Right cardiac atrium (tissue), 5 donors: ENCODE measurements at places on chromosomes 7 and 10. TPM values are rescaled to one million over a fixed set of nuclear protein-coding genes. Genes with fewer than 3 reads are reported as not detected.

DNA sequence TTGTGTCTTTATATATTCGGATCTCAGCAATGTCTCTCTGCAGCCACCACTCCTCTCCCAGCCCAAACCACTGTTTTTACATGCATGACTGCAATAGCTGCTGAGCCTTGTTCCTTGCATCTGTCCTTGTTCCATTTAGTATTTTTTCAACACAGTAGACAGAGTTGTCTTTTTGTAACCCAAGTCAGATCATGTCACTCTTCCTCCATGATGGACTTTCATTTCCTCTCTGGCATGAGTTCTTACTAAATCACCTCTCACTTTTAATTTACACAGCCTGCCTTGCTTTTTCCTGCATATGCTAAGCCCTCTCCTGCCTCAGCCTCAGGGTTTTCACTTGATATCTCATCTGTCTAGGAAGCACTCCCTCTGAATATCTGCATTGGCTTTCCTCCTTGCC, 353.2 kb downstream of the HGF start:
- no peak for DNase-seq

- DNase-seq, result peak; percentile 56
Observed at GRCh38 chr7:74013539-74014272, 14.3 kb upstream of the ELN start.

DNA sequence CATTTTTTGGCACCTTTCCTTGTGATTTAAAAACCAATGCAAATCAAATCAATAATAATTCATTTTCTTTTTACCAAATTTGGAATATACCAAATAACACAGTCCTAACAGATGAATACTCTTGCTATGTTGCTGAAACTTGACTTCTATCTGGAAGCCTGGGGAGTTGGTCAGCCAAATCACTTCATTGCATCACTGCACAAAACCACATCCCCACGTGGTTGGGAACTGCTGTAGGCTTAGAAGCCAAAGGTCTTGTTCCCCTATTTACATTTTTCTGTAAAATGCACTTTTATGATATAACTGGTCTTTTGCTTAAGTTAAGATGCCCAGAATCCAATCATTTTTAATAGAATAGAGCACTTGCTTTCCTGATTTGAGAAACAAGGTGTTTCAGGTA, 15.2 kb downstream of the GPR85 start:
- no peak for DNase-seq

DNA sequence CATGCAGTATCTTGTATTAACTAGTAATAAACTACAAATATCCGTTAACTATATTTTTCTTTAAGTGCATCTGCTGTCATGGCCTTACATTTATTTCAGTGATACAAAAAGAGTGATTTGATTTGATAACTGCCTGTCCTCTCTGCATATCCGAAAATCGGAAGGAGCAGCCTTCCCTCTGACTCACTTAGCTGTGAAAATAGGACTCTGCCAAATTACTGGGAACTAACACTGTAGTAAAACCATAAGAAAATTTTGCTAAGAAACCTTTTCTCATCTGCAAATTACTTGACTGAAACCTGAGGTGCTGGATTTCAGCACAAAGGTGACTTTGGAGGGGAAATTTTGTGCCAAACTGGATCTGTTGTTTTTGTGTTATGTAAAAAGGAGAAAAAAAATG, 176.6 kb upstream of the MKLN1 start:
- DNase-seq, result no peak

- DNase-seq, result peak; percentile 77
Observed at GRCh38 chr10:132575320-132576201, 38.0 kb downstream of the INPP5A start.

- DNase-seq, result no peak
Observed at GRCh38 chr7:81788246-81788645, 18.4 kb upstream of the HGF start.

DNA sequence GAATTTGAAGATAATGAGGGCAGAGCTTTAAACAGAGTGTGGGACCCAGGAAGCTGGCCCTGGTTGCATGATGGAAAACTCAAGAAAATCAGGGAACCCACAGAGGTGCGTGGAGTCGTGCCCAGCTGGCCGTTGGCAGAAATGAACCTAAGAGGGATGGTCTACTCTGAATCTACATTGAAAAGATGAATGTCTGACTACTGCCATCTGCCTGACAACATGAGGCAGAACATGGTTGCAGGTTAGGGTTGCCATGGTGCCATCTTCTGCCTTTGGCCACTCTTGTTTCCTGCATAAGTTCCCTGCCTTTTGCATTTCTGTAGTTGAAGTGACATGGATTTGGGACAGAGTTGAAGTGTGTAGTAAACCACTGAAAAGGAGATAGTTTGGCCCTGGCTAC, 138.5 kb upstream of the COBL start:
- no peak for DNase-seq

DNA sequence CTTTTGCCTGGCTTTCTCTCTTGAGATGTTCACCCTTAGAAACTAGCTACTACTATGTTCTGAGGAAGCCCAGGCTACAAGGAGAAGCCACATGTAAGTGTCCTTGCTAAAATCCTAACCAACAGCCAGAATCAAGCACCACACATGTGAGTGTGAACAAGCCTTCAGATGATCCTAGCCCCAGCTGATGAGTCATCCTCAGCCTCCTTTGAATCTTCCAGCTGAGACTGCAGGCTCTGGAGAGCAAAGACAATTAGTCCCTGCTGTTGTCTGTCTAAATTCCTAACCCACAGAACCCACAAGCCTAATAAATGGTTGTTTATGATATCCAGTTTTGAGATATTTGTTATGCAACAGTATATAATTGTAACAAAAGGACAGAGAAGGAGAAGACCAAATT, 92.8 kb upstream of the TAC1 start:
- no peak for DNase-seq

- DNase-seq, result no peak
Observed at GRCh38 chr7:157434231-157434630, 97.4 kb downstream of the DNAJB6 start.

GRCh38 chr7:137354961-137355360, 11.4 kb upstream of the PTN start:
- no peak for DNase-seq

- no peak for DNase-seq
Observed at GRCh38 chr10:33123680-33124079, 165.7 kb upstream of the ITGB1 start.

DNA sequence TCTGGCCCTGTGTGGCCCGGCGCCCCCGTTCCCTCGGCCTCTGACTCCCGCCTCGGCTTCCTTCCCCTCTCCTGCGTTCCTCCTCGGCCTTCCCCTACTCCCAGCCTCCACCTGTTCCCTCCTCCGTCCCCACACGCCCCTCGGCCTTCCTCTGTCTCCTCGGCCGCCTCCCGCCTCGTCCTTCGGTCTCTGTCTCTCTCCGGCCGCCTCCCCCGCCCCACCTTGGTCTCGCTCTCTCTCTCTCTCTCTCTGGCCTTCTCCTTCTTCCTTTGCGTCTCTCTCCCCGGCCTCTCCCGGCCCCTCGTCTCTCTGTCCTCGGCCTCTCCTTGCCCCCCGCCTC, 588 bp downstream of the GET4 start:
- DNase-seq, result no peak

DNA sequence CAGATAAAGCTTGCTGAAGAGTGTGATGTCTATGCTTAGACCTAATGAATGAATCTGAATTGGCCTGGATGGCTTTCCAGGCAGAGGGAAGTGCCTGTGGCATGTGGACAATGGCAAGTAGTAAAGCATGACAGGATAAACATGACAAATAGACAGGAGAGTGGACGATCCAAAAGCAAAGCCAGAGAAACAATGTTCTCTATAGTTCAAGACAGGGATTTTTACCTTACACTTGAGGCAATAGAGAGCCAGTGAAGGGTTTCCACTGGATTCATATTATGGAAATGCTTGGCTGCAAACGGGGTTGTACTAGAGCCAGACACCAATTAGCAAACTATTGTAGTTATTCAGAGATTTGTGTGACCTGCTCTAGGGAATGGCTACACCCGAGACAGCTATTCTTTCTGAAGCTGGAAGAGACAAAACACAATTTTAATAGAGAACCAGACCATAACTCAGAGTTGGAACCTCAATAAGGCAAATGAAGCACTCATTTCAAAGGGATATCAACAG, 2.3 kb downstream of the AGMO start:
- DNase-seq, result no peak

DNA sequence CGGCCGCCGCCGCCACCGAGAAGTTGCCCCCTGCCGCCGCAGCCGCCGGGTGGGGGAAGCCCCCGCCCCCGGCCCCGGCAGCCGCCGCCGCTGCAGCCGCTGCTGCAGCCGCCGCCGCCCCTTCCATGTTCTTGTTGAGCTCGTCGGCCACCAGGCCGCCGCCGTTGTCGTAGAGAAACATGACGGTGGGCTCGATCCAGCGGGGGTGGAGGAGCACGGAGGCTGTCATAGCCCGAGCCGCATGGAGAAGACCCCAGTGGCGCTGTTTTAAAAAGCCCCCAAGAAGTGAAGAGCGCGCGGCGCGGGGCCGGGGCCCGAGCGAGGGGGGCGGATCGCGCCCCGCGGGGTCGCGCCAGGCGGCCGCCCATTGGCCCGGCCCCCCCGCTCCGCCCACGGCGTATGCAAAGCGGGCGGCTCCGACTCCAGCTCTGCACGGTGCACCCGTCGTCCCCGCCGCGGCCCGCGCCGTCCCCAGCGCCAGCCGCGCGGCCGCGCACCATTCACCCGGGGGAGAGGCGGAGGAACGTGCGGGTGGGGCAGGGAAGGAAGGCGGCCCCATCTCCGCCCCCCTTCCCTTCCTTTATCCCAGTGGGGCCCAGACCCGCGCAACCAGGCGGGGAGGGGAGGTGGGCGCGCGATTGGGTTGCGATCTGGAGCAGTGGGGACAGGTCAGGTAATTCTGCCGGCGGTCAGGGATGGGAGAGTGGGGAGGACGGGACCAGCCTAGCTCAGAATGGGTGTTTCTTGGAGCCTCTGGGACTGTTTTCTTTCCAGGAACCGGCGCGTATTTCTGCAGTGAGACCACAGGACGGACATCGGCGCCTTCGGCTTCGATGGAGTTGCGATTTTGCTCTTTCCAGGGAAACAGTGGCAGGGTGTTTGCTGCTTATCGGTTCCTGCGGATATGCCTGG, at the start of gene HOXA13:
Gene HOXA13, minus strand, starts transcription at position 243 of the 912 bp plus-strand sequence. Its CDS starts 14 bp downstream, at position 229.
- DNase-seq, result no peak

DNA sequence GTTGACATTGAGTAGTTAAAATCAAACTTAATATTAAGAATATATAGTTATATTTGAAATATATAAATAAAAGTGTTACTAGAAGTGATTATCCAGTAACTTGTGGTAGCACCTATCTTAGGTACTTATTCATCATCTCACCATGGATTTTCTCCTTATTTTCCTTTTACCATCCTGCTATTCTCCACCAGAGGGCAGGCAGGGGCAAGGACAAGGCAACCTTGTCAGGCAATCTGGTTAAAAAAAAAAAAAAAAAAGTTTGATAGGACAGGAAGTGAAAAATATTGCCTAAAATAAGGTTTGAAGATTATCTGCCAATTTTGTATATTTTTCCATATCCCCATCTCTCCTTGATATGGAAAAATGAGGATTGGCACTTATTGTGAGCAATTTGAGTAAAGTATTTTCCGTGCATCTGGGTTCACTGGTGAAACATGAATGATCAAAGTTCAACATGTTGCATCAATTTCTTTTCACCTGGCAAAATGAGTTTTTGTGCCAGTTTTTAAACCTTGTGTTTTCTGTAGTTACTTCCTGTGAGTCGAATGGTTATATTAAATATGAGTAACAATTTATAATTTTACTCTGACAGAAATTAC, 256.7 kb downstream of the AGMO start:
- peak; percentile 66 for DNase-seq

DNA sequence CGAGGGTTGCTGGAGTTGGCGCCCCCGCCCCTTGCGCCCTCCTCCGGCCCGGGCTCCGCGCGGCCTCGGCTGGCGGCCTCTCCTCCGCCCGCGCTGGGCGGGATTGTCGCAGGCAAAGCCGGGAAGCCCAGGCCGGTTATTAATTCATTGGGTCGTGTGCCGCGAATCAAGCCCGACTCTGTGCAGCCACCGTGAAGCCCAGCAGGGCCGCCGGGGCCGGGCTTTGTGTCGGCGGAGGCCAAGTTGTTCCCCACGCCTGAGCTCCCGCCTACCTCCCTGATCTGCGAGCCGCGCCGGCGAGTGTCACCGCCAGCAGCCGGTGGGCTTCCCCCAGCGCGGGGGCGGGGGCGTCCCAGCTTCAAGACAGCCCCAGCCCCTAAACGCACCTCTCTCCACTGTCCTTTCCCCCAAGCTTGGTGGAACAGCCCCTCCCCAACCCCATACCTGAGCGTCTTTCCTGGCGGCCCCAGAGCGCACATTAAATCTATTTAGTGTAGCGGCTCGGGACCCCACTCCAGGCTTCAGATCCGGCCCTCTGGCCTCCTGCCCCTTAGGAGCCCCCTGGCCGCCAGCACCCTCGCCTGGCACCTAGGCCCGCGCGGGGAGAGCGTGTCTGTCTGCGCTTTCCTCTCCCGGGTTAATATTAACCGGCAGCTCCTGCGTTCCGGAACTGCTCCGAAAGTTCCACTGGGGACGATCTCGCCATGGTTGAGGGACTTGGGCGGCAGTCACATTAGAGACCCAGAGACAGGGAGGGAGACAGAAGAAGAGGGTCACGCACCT, 3.5 kb downstream of the SHH start:
- no peak for DNase-seq

GRCh38 chr7:122588621-122589020, 110.3 kb downstream of the RNF133 start:
- no peak for DNase-seq

- no peak for DNase-seq
Observed at GRCh38 chr7:31123726-31124125, 71.6 kb downstream of the ADCYAP1R1 start.

DNA sequence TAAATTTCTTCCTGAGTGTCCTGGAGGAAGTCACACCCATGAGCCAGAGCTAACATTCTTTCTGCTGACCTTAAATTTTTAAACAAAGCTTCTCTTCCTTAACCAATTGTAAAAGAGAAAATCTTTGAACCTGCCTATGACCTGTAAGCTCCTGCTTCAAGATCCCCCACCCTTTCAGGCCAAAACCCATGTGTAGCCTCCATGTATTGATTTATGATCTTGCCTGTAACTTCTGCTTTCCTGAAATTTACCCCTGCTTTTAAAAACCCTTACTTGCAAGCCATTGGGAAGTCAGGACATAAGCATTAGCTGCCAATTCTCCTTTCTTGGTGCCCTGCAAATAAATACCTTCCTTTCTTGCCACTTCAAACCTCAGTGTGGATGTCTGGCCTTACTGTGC, 68.5 kb upstream of the HECTD2 start:
- no peak for DNase-seq

DNA sequence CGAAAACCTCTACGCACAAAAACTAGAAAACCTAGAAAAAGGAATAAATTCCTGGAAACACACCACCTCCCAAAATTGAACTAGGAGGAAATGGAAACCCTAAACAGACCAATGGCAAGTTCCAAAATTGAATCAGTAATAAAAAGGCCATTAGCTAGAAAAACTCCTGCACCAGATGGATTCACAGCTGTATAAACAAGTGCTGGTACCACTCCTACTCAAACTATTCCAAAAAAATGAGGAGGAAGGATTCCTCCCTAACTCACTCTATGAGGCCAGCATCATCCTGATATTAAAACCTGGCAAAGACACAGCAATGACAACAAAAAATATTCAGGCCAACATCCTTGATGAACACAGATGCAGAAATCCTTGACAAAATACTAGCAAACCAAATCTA, 228.2 kb downstream of the CHRM2 start:
- DNase-seq, result no peak

- no peak for DNase-seq
Observed at GRCh38 chr7:1843271-1843861, 173.3 kb downstream of the ELFN1 start.

SEPTIN7 gene
- total RNA-seq, result 225 TPM

ALOX5 gene
- 13.0 TPM for total RNA-seq

COL26A1 gene
- not detected for total RNA-seq

NRP1 gene
- 92.2 TPM for total RNA-seq

GIMAP5 gene
- 11.8 TPM for total RNA-seq

CYP26C1 gene
- total RNA-seq, result 0.09 TPM

ARMC3 gene
- not detected for total RNA-seq

SLC16A12 gene
- total RNA-seq, result 7.2 TPM

CFTR gene
- not detected for total RNA-seq

PPIA gene
- total RNA-seq, result 472 TPM

TAS2R16 gene
- total RNA-seq, result not detected
